Left renal pelvis (tissue), 4 donors: ENCODE measurements at places on chromosomes 12 and 14. TPM values are rescaled to one million over a fixed set of nuclear protein-coding genes. Genes with fewer than 3 reads are reported as not detected.

- no peak for DNase-seq
Observed at GRCh38 chr12:89791286-89791685, 82.6 kb upstream of the ATP2B1 start.

Gene FOXA1
- polyA plus RNA-seq = 6.0 TPM

Gene ZDHHC22
- 0.70 TPM for polyA plus RNA-seq

DNA sequence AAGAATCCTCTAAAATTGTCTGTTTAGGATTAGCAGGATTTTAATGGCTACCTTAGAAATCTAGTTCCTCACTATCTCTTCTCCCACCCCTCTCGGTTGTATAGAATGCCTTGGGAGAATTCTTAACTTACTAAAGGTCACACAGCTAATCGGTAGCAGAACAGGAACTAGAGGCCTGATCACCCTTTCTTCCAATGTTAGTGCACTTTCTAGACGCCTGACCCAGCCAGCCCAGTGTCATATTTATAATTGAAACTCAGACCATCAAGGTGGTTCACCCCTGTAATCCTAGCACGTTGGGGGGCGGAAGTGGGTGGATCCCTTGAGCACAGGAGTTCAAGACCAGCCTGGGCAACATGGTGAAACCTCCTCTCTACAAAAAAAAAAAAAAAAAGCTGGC lies 1.7 kb downstream of the TIGAR start:
- no peak for DNase-seq

DNA sequence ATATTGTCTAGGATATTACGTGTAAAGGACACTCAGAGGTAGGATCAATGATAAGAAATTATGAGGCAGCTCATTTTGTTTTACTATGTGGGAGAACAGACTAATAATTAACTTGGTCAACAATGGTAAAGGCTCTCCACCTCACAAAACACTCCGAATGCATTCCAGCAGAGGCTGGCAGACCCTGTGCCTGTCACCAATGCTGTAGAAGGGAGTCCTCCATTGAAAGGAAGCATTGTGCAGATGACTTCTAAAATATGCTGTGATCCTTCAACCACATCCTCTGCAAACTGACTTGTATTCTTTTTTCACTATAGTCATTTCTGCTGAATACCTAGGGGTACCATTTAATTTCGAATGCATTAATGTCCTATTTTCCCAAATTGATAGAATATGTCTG lies 119.6 kb upstream of the EEA1 start:
- DNase-seq = no peak

DNA sequence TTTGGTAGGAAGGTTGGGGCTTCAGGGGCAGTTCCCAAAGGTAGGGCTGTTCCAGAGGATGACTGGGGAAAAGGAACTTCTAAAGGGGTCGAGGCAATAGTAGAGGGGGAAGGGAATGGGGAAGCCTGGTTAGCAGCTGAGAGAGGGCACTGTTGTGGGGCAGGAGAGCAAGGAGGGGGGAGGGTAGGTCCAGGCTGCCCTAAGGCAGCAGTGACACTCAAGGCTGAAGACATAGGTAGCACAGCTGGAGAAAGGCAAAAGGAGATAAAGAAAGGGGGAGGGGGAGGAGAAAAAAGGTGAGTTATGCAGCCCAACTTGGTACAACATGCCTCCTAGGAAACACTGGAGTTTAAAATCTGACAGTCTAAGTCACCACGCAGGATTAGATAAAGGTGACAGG lies 3.9 kb downstream of the NACA start:
- no peak for DNase-seq

DNA sequence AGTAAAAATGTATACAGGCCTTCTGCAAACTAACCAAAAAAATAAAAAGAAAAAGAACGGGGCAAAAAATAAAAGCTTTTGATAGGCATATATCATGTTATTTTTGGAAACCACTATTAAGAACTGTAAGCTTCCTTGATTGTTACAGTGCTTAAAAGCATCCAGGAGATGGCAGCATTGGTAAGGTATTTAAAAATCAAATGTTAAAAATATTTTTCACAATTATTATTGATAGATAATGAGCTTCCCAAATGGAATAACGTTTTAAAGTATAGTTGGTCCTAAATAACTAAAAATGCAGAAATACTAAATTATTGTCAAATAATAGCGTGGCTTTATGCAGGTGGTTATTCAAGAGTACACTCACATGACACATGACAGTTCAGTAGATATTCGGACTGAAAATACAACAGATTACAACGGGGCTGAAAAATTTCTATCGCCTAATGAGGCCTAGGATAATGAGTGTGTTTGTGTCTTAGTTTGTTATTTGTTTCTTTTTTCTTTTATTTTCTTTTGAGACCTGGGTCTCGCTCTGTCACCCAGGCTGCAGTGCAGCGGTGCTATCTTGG lies 127.2 kb upstream of the ATF7IP start:
- DNase-seq = no peak

GRCh38 chr14:73662487-73662943 lies 17.7 kb downstream of the DNAL1 start:
- no peak for DNase-seq

Gene JPH4
- 12.5 TPM for polyA plus RNA-seq

Gene C14orf132
- 30.1 TPM for polyA plus RNA-seq

Gene PLEKHG7
- 0.66 TPM for polyA plus RNA-seq

Gene INHBC
- polyA plus RNA-seq = 0.20 TPM

DNA sequence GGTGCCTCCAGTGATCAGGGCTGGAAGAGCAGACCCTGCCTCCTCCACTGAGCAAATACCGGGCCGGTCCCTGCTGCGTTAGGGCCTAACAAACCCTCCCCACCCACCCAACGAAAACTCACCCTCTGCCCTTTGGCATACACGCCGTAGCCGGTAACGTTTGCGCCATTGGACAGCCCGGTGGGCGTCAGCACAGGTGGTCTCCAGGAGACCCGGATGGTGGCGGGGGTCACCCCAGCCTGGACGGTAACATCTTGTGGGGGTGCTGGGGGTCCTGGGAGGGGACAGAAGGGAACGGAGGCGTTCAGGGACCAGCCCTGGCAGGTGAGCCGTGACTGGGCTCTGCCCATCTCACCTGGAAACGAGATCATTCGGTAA lies 100.5 kb downstream of the PIWIL1 start:
- no peak for DNase-seq

Gene ANO6
- 88.2 TPM for polyA plus RNA-seq

- no peak for DNase-seq
Observed at GRCh38 chr14:68306265-68306933, 486.5 kb downstream of the ZFP36L1 start.

- DNase-seq = no peak
Observed at GRCh38 chr12:119681111-119681510, 13.2 kb downstream of the PRKAB1 start.

- DNase-seq = no peak
Observed at GRCh38 chr14:21098076-21098891, at the start of gene ZNF219. Gene ZNF219 (minus strand): TSS chr14:21098655. CDS start chr14:21093591, 5,064 bp downstream.

DNA sequence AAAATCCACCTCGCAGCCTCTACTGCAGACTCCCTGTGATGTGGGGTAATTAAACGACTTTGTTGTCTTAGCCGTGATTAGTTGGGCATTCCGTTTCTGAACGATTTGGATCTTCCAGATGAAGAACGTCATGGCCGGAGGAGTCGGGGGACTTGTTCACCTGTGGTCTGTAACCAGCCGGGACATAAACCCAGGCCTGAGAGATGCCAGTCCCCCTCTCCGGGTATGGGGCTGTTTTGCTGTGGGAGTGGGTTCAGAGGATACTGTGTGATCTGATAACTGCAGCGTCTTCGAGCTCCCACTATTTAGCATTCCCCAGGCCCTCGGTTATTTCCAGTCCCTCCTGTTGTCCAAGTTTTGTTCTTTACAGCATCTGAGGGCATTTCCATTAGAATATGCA lies 96.1 kb downstream of the PIWIL1 start:
- DNase-seq = no peak

- no peak for DNase-seq
Observed at GRCh38 chr14:57686304-57686703, 179.6 kb downstream of the SLC35F4 start.

- DNase-seq = no peak
Observed at GRCh38 chr14:96084796-96085195, 45.6 kb downstream of the C14orf132 start.

Gene C1QL4
- polyA plus RNA-seq = 1.4 TPM

DNA sequence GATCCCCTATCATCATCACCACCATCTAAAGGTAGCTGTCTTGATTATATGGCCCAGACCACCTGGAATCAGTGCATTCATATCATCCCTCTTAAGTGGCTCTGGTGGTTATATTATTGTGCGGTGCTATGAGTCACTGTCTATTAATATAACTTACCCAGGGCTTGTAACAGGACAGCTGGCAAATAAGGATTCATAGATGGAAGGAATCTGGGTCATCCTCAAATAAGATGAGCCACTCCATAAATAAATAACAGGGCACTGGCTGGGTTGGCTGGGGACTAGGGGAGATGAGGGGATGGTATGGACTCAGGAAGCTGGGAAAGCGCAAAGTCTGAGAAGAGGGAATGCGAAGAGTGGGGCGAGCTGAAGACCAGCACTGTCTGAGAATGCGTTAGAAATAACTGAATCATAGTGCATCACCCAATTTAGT lies 216.1 kb downstream of the NUAK1 start:
- DNase-seq = no peak

DNA sequence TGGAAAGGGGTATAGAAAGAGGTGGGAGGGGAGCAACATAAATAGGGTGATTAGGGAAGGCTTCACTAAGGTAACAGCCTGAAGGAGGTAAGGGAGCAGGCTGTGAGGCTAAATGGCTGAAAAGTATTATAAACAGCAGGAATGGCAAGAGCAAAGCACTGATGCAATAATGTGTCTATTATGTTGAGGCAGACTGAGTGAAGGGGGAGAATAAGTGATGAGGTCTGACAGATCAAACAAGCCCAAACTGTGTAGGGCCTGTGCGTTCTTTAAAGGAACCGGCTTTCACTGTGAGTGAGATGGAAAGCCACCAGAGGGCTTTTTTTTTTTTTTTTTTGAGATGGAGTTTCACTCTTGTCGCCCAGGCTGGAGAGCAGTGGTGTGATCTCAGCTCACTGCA lies 6.7 kb upstream of the VCPKMT start:
- DNase-seq = no peak

Gene AQP2
- polyA plus RNA-seq = 242 TPM

- no peak for DNase-seq
Observed at GRCh38 chr12:20375560-20375959, 7.2 kb downstream of the PDE3A start.

- no peak for DNase-seq
Observed at GRCh38 chr14:63735720-63736119, 7.9 kb upstream of the SGPP1 start.

Gene PABPN1
- polyA plus RNA-seq = 243 TPM

Gene CDCA3
- polyA plus RNA-seq = 26.4 TPM

DNA sequence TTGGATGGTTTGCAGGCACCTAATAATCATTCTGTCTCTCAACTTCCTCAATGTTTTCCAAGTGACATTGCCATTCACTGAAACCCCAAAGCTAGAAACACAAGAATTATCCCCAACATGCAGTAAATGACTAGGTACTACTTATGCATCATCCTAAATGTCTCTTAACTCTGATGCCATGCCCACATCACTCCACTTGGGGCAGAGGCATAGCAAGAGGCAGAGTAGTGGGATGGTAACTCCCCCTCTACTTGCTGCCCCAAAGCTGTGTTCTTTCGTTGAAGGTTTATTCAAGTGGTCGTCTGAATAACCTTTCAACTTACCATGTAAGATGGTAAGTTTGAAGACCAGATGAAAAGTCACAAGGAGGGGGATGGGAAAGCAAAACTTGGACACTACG lies 77.9 kb upstream of the SOX5 start:
- DNase-seq = no peak

Gene TBX3
- polyA plus RNA-seq = 88.3 TPM

DNA sequence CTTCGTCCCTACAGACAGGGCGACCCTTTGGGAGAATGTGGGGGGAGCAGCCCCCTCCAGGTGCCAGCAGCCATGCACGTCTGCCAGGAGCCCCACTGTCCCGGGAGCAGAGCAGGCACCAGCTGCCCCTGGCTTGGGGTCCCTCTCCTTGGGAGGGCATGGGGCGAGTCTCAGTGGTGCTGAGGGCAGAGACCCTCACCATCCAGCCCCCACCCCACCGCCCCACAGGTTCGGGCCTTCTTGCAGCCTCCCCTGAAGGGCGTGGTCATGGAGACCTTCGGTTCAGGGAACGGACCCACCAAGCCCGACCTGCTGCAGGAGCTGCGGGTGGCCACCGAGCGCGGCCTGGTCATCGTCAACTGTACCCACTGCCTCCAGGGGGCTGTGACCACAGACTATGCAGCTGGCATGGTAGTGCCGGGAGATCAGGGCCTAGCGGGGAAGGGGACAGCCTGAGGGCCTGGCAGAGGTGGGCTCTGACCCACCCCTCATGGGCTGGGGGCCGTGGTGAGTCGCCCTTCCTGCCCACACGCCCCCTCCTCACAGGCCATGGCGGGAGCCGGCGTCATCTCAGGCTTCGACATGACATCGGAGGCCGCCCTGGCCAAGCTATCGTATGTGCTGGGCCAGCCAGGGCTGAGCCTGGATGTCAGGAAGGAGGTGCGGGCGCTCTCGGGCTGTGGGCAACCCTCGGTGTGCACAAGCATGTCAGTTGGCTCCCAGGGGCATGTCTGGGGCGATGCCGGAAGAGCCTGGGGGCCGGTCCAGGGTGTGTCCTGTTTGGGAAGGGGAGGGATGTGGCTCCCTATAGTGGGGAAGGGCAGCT lies 18.8 kb downstream of the ASPG start:
- no peak for DNase-seq

Gene PLBD2
- 22.7 TPM for polyA plus RNA-seq

Gene CNOT2
- 103 TPM for polyA plus RNA-seq

DNA sequence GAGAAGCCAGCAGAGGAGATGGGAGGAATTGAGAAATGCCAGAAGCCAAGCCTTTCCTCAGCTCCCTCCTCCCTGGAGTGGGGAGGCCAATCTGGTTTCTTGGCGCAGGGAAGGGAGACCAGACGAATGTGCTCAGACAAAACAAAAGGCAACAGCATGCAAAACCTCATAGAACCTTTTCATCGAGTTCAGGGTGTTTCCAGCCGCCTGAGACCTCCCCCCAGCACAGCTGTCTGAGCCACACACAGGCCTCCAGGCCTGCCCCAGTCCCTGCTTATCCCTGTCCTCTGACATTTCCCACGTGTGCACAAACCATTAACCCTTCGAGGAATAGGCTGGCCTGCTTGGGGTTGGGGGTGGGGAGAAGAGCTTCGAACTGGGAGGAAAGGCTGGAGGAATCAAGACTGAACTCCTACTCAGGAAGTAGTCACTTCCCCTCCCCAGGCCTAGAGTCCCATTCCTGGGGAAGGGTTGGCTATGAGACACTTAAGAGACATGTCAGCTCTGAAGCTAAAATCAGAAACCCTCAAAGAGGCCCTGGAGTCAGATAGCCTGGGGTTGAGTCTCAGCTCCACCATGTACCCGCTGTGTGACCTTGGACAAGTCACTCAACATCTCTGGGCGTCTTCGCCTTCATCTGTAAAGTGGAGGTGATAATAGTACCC lies 10.7 kb downstream of the TBX3 start:
- DNase-seq = no peak

- no peak for DNase-seq
Observed at GRCh38 chr12:2277492-2278155, 224.8 kb downstream of the CACNA1C start.

Gene OR4K2
- polyA plus RNA-seq = not detected

Gene TOMM20L
- polyA plus RNA-seq = 1.3 TPM

DNA sequence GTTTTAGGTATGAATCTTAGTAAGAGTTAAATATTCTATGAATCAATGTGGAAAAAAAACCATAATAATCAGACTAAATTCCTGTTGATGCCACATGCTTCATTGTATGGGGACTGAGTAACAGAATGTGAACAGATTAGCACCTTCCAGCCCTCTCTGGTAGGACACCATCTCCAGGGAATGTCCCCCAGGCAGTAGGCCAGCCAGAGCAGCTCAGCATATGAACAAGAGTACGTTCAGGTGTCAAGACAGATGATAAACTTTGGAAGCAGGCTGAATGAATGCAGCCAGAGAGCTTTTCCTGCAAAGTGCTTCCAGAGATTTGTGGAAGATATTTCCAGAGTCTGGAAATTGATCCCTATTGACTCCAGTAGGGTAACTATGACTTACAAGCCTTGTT lies 204.4 kb downstream of the RPS29 start:
- DNase-seq = no peak
